ENCODE measurements at places on chromosomes 3 and 15.

DNA sequence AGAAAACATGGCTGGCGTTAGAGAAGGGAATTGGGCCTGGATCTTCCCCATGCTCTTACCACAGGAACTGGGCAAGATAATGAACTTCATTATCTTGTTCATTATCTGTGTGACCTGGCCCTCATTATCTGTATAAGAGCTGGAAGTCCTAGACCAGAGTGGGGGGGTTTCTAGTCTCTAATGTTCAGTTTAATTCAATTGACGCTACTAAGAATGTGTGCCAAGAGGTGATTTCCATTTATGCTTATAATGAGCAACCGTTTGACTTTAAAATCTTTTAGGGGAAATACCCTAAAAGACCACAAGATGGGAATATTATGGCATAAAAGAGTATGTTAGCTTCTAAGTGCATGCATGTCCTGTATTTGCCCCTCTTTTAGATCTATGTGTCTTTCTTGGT lies 59.1 kb upstream of the CSTA start:
- no peak for DNase-seq

DNA sequence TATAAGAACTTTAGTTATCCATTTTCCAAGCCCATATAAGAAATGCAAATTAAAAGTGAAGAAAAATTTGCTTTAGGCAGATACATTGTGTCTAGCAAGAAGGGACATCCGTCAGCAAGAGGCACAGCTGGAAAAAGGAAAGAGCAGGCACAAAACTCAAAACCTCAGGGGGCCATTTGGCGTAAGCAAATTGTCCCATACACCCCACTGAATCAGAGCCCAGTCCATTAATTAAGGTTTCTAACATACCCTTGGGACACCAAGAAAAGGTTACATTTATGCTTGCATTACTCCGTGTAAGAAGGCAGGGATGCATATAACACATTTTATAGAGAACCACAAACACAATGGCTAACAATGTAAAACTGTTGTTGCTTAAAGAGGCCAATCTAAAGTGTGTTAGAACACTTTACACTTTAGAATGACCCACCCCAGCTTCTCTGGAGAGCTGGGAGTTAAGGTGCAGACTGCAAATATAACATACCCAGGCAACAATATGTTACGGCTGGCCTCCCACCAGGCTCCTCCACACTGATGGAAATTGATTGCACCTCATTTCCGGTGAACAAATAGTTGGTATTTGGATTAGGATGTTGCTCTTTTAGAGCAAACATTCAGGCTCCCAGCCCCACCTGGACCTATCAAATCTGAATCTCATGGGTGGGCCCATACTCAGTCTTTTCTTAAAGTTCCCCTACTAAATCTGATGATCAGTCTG lies 23.2 kb downstream of the SEMA5B start:
- no peak for DNase-seq

DNA sequence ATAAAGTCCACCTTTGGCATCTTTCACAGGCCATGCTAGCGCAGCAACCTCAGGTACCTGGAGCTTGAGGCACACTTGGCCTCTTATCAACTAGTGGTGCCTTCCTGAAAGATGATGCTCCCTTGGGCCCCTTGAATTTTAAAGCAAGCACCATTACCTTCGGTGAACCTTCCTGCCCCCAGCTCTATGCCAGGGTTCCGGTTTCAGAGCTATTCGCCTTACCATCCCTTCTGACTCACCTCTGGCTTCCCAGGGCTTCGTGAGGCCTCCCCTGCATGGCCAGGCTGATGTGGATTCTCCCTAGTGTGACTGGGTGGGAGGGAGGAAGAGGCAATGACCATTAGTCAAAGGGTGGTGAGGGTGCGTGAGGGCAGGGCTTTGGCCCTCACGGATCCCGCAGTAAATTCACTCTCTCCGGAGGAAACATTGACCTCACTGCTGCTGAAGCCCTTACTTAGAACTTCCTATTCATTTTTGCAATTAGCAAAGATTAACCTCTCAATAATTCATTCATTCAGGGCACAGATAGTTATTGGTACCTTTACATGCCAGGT lies 16.3 kb downstream of the BHLHE40 start:
- DNase-seq = peak; percentile 88

- DNase-seq = no peak
Measured at GRCh38 chr3:184629555-184630160, 68.1 kb downstream of the EPHB3 start.

DNA sequence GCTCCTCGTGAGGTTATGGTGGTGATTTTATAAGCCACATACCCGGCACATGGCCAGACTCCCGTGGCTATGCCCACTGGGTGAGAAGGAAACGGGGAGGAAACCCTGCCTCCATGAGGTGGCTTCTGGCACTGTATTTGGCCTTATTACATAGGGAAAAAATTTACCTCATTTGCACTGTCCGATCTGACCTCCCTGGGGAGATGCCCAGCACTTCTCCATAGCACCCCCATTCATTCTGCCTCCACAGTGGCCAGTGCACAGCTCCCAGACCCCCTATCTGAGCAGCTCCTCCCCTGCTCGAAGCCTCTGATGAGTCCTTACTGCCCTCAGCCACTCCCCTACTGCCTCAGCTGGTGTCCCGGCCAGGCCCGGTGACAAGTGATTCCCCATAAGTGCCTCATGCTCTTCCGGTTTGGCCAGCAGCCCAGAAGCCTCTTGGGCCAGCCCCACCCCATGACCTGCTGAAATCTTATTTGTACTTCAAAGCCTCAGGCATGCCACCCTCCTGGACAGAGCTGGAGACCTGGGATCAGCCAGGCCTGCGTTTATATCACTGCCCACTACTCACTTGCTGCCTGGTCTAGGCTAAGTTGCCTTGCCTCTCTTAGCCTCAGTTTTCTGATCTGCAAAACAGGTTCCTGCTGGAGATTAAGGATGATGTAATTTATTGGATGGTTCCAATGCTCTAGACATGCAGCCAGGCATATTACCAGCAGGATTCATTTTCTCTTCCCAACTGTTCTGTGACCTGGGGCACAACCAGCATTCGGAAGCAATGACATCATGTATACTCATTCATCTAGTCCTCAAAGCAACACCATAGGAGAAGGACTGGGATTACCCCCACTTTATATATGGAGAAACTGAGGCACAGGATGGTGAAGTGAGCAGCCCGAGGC lies 30.6 kb upstream of the SLC6A6 start:
- DNase-seq = peak; percentile 97

GRCh38 chr15:48178648-48178931 lies 495 bp upstream of the MYEF2 start:
- no peak for DNase-seq

GRCh38 chr3:68958932-68959331 lies 26.6 kb upstream of the TAFA4 start:
- no peak for DNase-seq

- no peak for DNase-seq
Measured at GRCh38 chr3:132290833-132291232, 26.4 kb upstream of the ACP3 start.

DNA sequence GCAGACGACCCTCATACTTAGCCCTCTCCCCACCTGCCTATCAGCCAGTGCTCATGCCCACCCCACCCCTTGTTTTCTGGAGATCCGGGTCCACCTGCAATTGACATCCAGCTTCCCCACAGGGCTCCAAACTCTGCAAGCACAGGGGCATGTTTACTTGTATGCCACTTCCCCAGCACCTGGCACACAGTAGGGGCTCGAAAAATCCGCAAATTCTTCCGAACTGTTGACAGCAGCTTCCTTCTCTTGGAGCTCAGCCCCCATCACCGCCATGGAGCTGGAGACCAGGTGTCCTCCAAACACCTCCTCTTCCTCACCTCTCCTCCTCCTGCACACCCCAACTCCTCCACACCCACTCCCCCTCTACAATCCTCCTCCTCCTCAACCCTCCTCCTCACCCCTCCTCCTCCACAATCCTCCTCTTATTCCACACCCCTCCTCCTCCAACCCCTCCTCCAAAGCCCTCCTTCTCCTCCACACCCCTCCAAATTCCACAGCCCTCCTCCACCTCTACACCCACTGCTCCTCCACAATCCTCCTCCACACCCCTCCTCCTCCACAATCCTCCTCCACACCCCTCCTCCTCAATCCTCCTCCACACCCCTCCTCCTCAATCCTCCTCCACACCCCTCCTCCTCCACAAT lies 70.4 kb upstream of the BLM start:
- no peak for DNase-seq

DNA sequence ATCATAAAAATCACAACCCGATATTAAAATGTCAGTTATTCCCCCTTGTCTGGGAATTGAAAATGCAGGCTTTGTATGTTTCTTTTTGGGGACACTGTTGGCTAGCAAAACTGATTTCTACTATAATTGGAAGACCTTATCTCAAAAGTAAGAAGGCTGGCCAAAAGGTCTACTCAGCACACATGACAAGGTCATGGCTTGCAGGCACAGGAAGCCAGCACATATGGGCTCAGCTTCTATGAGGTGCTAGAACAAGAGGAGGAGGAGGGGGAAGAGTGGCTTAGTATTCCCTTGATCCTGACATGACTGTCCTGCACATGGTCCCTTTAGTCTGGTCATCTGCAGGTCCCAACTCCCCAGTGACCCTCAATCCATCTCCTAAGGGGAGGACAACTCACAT lies 681.2 kb downstream of the SQOR start:
- DNase-seq = no peak

- DNase-seq = no peak
Measured at GRCh38 chr15:58066042-58066867, 744 bp upstream of the ALDH1A2 start.

- DNase-seq = no peak
Measured at GRCh38 chr3:161552984-161553560, 56.5 kb downstream of the OTOL1 start.

GRCh38 chr3:129121016-129121791 lies 400 bp downstream of the RAB43 start:
- DNase-seq = peak; percentile 33

- no peak for DNase-seq
Measured at GRCh38 chr3:159416856-159417255, 571.8 kb upstream of the IL12A start.

DNA sequence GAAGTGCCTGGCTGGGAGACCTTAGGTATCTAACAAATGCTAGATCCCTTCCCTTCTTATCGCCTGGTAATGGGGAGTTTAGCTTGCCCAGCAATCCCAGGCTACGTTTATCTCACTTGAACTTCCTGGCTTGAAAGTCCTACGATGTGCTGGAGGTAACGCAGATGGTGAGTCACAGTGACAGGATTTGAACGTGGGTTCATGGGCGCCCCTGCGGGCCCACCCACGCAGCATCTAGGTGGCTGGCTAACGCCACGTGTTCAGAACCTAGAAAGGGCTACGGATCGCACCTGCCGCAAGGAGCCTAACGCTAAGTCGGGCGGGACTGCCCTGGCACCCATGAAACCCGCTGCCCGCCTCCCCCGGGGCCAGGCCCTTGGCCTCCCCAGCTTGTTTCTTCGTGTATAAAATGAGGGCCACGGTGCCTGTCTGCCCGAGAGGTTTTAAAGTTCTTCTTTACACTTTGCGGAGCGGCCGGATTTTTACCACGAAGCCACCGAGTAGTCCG lies 600 bp upstream of the USP3 start:
- DNase-seq = peak; percentile 74

- no peak for DNase-seq
Measured at GRCh38 chr3:76131396-76132153, 346.2 kb upstream of the ZNF717 start.

DNA sequence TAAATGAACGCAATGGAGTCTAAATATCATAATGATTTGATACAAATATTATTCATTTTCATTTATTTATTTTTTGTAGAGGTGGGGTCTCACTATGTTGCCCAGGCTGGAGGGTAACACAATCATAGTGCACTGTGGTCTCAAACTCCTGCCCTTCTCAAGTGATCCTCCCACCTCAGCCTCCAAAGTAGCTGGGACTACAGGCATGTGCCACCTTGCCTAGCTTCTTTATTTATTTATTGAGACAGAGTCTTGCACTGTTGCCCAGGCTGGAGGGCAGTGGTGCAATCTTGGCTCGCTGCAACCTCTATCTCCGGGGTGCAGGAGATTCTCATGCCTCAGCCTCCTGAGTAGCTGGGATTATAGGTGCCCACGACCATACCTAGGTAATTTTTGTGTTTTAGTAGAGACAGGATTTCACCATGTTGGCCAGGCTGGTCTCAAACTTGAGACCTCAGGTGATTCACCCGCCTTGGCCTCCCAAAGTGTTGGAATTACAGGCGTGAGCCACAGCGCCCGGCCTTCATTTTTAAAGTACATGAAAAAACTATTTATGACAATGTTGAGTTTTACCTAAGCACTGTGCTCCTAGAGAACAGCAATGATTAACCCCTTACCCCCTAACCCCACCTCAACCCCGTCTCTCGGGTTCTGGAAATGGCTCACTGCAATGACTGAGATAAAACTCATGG lies 4.0 kb upstream of the AEN start:
- no peak for DNase-seq

DNA sequence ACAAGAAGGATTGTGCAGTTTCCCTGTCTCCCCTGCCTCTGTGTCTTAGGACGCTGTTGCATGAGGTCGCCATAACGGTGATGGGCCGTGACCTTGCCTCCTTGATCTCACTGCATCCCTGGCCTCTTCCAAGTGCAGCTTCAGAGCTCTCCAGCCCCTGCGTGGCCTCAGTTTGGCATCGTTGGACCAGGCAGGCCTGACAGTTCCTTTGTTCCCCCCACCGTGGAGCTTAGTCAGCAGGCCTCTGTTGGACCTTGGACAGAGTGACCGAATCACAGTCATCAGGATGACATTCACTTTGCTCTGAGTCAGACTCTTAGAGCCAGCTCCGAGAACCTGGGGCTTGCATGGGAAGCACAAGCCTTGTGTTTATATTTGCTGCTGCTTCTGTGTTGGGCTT lies 139.4 kb downstream of the OPA1 start:
- DNase-seq = peak; percentile 70

DNA sequence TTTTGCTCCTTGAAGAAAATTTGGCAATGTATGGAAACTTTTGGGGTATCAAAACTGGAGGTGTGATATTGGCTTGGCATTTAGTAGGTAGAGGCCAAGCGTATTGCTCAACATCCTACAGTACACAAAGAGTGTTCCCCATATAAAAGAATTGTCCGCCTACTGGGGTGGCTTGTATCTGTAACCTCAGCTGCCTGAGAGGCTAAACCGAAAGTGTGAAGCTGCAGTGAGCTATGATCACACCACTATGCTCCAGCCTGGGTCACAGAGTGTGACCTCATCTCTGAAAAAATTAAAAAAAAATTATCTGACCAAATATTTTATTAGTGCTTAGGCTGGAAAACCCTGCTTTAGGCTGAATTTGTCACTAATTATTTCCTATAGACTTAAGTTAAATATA lies 483.9 kb downstream of the PYDC2 start:
- no peak for DNase-seq

DNA sequence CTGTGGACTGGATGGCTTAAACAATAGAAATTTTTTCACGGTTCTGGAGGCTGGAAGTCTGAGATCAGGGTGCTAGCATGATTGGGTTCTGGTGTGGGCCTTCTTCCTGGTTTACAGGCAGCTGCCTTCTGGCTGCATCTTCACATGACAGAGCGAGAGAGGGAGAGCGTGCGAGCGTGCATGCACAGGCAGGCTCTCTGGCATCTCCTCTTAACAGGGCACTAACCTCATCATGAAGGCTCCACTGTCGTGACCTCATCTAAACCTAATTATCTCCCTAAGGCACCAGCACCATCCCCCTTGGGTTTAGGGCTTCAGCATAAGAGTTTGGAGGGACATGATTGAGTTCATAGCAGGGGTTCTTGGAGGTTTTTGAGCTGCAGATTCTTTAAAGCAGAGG lies 292.0 kb upstream of the C2CD4B start:
- DNase-seq = no peak

- no peak for DNase-seq
Measured at GRCh38 chr3:58508437-58508836, 16.5 kb downstream of the KCTD6 start.

Measured in A172 (cell line).